Cardiac septum (tissue), 1 donor: ENCODE measurements at places on chromosomes 12 and 14. TPM values are rescaled to one million over a fixed set of nuclear protein-coding genes. Genes with fewer than 3 reads are reported as not detected.
A peak's percentile ranks its signal among the peaks of the same experiment; 100 is the strongest.

The TEX52 gene
- not detected for total RNA-seq

DNA sequence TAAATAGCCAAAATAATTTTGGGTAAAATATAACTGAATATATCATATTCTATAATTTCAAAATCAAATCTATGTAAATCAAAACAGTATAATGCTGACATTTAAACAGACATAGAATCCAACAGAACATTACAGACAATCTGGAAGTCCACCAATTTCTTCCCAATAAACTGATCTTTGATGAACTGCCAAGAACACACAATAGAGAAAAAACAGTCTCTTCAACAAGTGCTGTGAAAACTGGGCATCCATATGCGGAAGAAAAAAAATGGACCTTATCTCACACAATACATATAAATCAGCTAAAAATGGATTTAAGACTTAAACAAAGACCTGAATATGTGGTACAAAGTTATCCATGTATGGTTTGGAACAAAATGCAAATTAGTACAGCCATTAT is 1022.7 kb downstream of the TMEM121 start:
- no peak for DNase-seq

DNA sequence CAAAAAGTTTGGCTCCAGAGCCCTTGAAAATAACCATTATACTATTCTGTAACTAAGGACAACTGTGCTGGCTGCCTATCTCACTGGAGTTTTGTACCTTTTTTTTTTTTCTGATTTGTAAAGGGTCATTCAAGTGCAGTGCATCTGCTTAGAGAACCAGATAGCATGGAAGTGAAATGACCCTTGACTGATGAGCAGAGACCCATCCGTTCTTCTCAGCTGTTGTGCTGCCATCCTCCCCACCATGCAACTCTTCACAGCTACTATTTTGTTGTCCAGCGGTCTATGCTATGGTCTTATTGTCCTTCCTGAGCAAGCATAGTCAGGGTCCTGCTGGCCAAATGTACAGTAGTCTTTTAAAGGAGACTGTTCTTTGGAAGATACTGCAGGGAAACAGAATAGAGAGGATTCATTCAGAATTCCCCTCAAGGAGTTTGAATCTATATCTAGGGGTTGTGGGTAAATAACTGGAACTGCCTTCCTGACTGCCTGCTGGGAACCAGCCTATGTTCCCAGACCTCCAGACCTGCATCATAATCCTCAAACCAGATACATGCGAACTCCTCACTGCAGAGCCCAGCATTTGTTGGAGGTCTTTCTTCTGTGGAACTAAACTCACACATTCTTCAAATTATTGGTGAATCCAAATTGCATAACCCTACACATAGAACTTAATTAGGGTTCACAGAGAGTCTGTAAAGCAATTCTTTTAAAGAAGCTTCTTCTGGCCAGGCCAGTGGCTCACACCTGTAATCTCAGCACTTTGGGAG is 41.1 kb downstream of the GPR19 start:
- DNase-seq = no peak

The CMA1 gene
- total RNA-seq = 0.46 TPM

- DNase-seq = no peak
Observed at GRCh38 chr12:52401526-52401925, 4.6 kb downstream of the KRT82 start.

- no peak for DNase-seq
Observed at GRCh38 chr12:120649442-120650232, 9.2 kb downstream of the CABP1 start.

DNA sequence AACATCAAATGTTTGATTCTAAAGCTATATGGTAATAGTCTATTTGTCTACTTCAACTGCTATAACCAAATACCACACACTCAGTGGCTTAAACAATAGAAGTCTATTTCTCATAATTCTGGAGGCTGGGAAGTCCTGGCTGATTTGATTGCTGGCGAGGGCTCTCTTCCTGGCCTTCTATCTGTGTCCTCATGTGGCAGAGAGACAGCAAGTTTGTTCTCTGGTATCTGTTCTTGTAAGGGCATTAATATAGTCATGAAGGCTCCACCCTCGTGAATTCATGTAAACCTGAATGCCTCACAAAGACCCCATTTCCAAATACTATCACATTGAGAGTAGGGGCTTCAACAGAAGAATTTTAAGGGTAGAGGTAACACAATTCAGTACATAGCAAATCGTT is 34.1 kb downstream of the TRMT5 start:
- DNase-seq = no peak

GRCh38 chr12:47364261-47364660 is 284.5 kb upstream of the AMIGO2 start:
- DNase-seq = no peak

GRCh38 chr12:21773263-21773741 is 1.2 kb downstream of the KCNJ8 start:
- DNase-seq = peak; percentile 82

- no peak for DNase-seq
Observed at GRCh38 chr12:65199604-65200003, 30.2 kb downstream of the LEMD3 start.

DNA sequence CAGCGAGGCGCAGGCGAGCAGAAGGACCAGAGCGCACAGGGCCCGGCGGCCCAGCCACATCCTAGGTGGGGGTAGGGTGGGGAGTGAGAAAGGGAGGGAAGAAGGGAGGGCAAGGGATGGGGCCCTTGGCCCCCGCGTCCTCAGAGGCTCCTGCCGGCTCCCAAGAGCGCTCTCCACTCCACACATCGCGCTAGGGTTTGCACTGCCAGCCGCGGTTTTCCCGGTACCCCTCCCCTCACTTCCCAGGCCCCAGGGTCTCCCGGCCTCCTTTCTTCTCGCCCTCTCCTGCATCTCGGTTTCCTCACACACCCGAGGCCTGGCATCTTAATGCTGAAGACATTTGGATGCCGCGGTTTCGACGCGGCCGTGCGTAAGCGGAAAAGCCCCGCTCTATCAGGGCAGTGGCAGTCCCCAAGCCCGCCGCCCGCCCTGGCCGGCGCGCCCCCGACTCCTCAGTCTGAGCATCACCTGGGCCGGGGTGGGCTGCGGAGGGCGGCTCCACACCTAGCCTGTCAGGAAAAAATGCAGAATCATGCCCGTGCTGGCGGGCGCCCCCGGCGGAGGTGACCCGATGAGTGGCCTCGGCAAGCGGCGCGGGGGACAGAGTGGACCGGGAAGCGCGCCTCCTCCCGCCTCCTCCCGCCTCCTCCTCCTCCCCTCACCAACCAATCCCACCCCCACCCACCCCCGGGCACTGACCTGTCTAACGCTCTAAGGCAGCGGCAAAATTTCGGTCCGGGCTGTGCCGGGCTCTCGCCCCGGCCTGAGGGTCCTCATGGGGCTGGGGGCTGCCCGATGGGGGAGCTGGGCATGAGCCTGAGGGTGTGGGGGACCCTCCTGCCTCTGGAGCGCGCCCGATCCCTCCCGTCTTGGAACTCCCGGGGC is 686 bp downstream of the B4GALNT1 start:
- DNase-seq = peak; percentile 74

DNA sequence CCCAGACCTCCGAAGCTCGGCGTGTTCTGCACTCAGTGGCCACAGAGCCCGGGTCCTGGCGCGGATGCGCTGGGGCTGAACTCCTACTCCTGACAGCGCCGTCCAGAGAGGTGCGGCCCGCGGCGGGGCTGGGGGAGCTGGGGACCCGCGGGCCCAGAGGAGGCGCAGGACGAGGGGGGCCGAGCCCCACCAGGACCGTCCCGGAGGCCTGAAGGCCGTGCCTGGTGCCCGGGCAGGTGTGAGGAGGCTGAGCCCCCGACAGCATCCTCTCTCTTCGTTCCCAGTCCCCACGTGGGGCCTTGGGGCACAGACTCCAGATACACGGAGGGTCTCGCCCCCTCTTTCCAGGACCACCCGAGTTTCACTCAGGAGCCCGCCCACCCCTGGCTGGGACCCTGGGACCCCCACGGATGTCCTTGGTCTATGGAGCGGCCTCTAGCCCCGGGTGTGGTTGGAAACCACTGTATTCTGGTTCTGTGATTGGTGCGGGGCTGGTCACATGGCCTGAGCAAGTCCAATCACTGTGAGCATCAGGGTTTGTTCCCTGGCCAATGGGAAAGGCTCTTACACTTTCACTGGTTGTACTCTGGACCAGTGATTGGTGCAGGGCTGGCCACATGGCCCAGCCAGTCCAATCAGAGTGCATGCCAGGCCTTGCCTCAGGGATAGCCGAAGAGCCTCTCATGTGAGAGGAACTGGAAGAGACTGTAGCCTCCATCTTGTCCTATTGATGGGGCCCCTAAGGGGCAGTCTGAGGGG is 217.6 kb upstream of the SFSWAP start:
- no peak for DNase-seq

The IQSEC3 gene
- total RNA-seq = 0.86 TPM

The KLHDC1 gene
- total RNA-seq = 6.6 TPM

- DNase-seq = no peak
Observed at GRCh38 chr12:129103231-129103630, 250.0 kb downstream of the GLT1D1 start.

The OR6C68 gene
- not detected for total RNA-seq

DNA sequence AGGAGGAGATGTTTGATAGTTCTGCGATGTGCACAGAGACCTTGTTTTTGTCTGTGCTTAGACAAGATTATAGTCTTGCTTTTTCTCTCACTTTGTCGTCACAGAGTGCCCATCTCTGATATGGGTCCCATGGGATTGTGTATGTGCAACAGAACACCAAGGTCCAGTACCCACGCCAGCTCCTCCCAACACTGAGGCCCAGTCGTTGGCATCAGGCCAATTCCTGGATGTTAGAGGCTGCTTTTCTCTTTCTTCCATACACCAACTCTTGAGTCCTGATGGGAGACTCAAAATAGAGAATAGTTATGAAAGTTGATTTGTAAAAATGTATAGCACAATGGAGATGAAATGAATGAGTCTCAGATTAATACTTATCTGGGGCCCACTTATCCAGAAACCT is 22.7 kb upstream of the PRMT8 start:
- no peak for DNase-seq

GRCh38 chr14:67413806-67414769 is 2.1 kb upstream of the PLEK2 start:
- no peak for DNase-seq

The INTS13 gene
- total RNA-seq = 15.5 TPM

DNA sequence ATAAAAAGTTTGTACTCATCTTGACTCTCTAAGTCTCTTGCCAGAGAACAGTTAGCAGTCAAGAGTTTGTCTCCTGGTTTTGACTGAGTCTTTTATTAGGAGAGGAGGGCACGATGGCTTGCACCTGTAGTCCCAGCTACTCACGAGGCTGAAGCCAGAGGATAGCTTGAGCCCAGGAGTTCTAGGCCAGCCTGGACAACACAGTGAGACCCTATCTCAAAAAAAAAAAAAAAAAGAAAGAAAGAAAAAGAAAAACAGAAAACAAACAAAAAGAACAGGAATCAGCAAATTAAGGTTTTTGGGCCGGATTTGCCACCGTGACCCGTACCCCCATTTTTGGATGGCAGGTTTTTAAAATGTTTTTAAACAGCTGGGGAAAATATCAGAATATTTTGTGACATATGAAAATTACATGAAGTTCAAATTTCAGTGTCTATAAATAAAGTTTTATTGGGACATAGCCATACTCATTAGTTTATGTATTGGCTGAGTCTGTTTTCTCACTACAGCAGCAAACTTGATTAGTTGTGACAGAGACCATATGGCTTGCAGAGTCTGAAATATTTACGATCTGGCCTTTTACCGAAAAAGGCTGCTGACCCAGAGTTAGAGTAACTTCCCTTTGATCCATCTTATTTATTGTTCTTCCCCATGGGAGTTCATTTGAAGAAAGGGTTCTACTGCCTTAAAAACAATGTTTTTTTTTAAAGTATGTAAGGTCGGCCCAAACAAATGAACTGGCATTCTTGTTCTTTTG is 31.2 kb downstream of the VEZT start:
- DNase-seq = no peak

- DNase-seq = no peak
Observed at GRCh38 chr12:68888243-68888642, 44.7 kb downstream of the CPM start.

- DNase-seq = no peak
Observed at GRCh38 chr12:13375583-13376345, 179.2 kb downstream of the EMP1 start.

DNA sequence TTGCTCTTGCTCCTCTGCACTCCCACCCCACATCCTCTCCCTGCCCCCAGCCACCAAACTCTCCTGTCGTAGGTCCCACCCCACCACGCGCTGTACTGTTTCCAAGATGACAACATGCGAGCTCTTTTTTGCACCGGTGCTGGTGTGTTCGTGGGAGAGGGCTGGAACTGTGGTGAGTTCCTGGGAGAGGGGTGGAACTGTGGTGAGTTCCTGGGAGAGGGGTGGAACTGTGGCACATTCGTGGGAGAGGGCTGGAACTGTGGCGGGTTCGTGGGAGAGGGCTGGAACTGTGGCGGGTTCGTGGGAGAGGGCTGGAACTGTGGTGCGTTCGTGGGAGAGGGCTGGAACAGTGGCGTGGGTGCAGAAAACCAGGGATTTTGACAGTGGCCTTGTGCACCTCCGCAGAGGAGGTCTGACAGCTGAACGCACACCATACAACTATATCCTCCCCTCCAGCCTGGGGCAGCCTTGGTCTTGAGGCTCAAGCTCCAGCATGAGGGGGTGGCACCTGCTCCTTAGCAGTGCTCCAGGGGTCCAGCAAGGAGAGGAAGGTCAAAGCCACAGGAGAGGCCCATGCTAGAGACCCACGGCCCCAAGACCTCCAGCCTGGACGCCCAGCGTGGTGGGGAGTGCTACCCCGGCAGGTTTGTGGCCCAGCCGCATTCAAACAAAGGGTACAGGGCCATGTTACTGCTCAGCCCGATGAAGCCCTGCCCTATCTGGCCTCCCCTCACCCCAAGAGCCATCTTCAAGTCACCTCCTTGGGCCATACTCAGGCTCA is 50.1 kb downstream of the ACTN1 start:
- no peak for DNase-seq

The HOMEZ gene
- total RNA-seq = 9.0 TPM

GRCh38 chr12:70828351-70828750 is 92.2 kb downstream of the PTPRR start:
- DNase-seq = no peak

DNA sequence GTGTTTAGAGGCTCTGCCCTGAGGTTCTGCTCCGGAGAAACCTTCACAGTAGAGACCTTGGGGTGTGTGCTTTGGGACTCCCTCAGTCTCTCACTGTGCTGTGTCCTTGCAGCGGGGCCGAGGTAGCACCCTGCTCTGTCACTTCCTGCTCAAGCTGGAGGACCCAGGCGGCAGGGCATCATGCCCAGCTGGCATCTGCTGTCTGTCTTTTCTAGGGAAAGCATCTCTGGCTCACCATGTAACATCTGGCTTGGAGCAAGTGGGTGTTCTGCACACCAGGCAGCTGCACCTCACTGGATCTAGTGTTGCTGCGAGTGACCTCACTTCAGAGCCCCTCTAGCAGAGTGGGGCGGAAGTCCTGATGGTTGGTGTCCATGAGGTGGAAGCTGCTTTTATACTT is 124.5 kb downstream of the ESRRB start:
- DNase-seq = no peak

- DNase-seq = peak; percentile 56
Observed at GRCh38 chr14:94640721-94641631, 28.8 kb downstream of the SERPINA3 start.

DNA sequence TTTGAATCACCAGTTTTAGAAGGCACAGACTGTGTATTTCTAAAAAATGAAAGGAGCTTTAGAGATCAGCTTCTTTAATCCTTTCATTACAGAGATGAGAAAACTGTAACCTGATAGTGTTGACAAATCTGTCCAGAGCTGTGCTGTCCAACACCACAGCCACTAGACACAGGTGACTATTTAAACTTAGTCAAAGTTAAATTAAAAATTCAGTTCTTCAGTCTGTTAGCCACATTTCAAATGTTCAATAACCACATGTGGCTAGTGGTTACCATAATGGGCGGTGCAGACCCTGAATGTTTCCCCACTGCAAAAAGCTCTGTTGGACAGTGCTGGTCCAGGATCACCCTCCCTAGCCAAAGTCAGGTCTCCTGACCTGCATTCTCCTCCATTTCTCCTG is 21.6 kb downstream of the DAD1 start:
- DNase-seq = no peak

GRCh38 chr12:89833337-89834252 is 125.0 kb upstream of the ATP2B1 start:
- DNase-seq = no peak
